Umbilical cord (tissue), 2 donors: ENCODE measurements at places on chromosomes 11 and 22.

DNA sequence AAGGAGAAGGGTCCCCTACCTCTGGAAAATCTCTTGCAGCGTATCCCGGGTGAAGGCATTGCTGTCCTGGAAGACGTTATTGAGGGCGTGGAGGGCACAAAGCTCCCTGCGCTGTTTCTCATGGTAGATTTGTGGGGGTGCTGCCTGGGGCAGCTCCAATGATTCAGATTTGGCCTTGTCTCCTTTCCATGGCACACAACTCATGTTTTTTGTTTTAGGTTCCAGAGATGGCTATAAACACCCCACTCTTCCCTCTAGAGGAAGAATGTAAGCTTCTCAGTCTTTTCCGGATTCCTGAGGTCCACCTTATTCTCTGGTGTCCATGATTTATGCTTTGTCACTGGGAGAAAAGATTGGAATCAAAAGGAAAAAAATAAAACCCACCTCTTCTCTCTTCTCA, 959 bp downstream of the JOSD1 start:
- peak; percentile 25 for DNase-seq

DNA sequence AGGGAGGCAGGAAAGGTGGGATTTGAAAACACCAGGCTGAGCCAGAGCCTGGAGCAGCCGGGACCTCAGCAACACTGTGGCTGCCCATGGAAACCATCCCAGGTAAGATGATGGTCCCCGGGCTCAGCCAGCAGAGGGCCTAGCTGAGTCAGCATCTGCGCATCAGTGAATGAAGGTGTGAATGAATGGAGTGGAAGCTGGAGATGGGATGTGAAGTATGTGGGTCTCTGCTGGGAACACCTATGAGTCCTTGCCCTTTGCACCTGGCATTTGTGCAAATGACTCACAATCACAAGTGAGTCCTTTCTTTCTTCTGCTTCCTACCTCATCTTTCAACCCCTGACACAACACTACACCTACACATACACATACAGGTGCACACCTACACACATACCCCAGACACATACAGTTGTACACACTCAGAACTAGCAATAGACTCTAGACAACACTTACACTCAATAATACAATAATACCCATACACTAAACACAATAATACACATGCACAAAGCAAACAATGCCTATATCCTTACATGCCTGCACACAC, 62.8 kb upstream of the PRDM11 start:
- DNase-seq = no peak

GRCh38 chr11:59766542-59767224, 11.5 kb downstream of the STX3 start:
- DNase-seq = no peak

- DNase-seq = no peak
Observed at GRCh38 chr11:94825031-94825430, 56.9 kb downstream of the AMOTL1 start.

- DNase-seq = no peak
Observed at GRCh38 chr11:82906931-82907330, 5.4 kb downstream of the DDIAS start.

DNA sequence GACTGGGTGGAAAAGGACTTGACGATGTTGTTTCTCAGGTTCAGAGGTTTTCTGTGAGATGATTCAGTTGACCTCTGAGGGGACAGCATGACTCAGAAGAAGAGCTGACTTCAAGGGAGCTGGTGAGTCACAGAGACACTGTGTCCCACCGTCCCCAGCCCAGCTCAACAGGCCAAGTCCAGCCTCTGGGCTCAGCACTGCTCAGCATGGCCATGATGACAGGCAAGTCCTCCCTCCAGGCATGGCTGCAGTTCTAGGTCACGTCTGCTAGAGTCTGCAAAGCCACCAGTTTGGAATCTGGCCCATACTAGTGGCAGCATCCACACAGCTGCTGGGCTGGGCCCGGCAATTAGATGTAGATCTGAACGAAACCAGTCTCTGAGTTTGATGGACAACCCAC, 12.9 kb downstream of the TRIM29 start:
- DNase-seq = no peak

DNA sequence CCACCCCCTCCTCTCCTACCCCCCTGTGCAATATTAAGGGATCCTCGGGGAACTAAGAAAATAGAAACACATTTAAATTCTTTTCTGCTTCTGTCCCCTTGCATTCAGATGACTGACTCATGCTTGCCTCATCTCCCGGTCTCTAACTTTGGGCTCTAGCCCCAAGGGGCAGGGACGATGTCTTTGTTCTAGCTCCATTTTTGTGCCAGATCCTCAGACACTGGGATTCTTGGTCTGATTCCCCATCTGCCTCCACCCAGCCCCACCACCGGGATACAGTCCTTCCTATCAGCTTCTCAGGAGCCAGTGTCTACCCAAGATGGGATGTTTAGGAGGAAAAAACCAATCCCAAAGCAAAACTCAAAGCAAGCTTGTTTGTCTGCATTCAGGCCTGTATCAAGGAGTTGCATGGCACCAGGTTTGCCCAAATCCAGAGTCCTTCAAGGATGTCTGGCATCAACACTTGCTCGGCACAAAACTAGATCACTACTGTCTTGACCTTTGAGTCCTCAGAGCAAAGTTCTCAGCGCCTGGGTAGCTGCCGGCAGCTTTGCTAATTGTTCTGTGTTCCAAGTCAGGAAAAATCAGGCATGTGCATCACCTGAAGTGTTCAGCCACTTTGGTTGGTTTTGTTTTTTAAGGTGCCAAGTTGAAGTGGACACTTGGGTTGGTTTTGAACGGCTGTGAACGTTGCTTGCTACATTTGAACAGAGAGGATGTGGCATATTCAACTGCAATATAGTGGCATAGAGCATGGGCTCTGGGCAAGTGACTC, 212.8 kb downstream of the DSCAML1 start:
- peak; percentile 12 for DNase-seq

DNA sequence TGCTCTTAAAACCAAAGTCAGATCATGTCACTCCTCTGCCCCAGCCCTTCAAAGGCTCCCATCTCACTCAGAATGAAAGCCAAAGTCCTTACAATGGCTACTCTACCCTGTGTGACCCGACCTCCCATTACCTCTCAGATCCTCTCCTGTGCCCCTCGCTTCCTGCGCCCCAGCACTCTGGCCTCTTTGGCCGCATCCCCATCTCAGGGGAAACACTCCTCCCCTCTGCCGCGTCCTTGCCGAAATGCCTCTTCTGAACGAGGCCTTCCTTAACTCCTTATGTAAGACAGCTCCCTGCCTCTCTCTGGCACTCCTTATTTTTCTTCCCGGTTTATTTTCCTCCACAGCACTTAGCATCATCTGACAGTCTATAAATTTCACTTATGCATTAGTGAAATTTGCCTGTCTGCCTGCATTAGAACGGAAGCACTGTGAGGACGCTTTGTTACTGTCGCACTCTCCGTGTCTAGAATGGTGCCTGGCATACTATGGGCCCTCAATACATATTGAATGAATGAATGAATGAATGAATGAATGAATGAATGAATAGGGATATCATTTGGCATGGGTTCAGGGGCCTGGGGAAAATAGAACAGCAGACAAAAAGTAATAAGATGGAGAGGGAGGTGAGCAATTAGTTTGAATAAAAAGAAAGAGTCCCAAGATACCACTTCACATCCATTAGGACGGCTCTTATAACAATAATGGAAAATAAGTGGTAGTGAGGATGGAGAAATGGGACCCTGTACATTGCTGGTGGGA, 137.8 kb downstream of the CEP164 start:
- DNase-seq = no peak
